ENCODE measurements at places on chromosomes 2 and 18.

DNA sequence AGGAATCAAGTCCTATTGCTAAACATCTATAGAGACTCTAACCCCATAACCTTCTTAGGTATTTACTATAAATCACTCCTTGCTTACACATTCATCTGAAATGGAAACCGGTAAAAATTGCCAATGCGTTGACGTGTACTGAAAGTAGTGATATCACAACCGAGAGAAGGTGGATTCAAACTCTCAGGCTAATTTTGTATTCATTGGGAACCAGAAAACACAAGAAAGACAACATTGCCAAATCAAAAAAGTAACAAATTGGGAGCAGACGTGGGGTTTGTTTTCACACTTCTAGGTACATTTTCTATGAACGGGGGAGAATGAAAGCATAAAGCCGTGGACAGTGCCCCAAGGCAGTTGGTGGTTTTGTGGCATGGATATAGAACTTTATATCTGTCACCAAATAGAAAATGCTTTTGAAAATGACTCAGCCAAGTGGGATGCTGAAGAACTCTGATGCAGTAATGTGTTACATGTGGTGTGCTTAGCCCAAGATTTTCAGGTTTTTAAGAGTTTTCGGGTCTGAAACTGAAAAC is 155.1 kb upstream of the RASGRP3 start:
- no peak for DNase-seq

GRCh38 chr2:113707106-113707505 is 49.3 kb downstream of the SLC35F5 start:
- no peak for DNase-seq

GRCh38 chr2:215218587-215219577 is 80.5 kb upstream of the ABCA12 start:
- no peak for DNase-seq

- no peak for DNase-seq
Measured at GRCh38 chr2:43038034-43038695, 188.2 kb downstream of the ZFP36L2 start.

DNA sequence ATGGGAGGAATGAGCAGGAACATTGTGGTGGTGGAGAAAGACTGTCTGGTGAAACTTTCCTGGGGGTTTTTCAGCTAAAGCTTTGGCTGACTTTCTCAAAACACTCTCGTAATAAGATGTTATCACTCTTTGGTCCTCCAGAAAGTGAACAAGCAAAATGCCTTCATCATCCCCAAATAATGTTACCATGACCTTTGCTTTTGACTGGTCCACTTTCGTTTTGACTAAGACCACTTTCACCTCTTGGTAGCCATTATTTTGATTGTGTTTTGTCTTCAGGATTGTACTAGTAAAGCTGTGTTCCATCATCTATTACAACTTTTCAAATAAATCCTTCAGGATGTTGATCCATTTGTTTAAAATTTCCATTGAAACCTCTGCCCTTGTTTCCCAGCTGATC is 103.2 kb downstream of the AKAIN1 start:
- DNase-seq: no peak

- no peak for DNase-seq
Measured at GRCh38 chr2:165778187-165778556, 15.9 kb downstream of the GALNT3 start.

DNA sequence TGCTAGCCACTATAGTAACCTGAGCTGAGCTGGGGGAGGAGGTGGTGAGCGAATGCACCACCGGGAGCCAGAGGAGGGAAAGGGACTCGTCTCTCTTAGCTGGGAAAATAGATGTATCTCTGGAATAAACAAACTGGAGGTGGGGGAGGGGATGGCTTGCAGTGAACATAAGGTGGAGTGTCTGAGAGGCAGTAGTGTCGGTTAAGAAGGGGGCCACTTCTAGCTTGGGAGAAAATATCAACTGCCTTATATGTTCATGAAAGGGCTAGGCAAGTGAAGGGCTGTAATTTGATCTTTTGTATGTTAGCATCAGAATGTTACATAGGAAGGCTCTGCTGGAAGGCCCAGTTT is 2.2 kb downstream of the SETBP1 start:
- DNase-seq: no peak

DNA sequence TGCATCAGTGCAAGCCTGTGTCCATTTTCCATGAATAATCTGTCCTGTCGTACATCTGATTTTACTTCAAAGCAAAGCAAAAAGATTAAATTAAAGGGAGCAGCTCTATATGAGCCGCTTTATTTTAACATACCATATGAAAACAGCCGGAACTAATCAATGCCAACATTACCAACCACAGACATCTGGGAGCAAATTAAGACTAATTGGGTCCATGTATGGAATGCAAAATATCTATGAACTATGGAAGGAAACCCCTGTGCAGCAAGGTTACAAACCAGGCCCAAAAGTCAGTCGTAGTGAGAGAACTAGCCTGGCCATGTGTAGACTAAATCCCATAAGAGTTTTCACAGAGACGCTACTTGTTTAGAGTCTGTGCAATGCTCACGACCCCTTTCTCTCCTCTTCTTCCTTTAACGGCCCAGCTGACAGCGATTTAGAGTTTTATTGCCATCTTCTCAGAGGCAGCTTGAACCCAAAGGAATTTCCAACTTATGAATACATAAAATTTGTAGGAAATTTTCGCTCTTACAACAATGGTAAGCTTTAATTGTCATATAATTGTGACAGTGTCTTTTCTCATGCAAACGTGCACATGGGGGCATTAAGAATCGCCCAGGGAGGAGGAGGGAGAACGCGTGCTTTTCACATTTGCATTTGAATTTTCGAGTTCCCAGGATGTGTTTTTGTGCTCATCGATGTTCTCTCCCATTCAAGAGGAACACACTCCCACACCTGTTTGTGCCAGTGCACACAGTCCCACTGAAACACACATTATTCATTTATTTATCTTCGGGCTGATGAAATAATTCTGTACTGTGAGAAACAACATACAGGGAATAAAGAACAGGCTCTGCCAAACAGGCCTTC is 52.9 kb upstream of the RPL31 start:
- DNase-seq: no peak

GRCh38 chr2:233816334-233816733 is 38.0 kb downstream of the HJURP start:
- DNase-seq: no peak

GRCh38 chr2:165617741-165618481 is 148.4 kb downstream of the CSRNP3 start:
- DNase-seq: no peak

DNA sequence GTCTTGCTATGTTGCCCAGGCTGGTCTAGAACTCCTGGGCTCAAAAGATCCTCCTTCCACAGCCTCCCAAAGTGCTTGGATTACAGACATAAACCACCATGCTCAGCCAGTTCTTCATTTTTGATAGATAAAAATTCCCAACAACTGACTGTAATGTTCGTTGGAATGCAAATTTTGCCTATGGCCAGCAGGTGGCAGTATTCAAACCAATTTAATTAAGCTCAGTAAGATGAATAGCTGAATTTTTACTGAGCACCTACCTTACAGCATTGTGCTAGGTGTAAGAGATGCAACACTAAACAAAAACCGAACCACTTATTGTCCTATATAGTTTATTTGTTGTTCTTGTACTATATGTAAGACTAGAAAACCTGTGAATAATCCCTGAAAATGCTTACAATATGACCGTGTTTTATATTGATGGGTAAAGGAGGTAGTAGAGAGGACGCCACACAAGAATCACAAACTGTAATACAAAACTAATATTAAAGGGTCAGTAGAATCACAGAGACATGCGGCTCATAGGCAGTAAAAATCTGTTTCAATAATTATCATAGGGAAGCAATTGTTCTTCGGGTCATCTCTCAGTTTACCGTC is 8.2 kb upstream of the TMEM182 start:
- DNase-seq: peak; percentile 67

DNA sequence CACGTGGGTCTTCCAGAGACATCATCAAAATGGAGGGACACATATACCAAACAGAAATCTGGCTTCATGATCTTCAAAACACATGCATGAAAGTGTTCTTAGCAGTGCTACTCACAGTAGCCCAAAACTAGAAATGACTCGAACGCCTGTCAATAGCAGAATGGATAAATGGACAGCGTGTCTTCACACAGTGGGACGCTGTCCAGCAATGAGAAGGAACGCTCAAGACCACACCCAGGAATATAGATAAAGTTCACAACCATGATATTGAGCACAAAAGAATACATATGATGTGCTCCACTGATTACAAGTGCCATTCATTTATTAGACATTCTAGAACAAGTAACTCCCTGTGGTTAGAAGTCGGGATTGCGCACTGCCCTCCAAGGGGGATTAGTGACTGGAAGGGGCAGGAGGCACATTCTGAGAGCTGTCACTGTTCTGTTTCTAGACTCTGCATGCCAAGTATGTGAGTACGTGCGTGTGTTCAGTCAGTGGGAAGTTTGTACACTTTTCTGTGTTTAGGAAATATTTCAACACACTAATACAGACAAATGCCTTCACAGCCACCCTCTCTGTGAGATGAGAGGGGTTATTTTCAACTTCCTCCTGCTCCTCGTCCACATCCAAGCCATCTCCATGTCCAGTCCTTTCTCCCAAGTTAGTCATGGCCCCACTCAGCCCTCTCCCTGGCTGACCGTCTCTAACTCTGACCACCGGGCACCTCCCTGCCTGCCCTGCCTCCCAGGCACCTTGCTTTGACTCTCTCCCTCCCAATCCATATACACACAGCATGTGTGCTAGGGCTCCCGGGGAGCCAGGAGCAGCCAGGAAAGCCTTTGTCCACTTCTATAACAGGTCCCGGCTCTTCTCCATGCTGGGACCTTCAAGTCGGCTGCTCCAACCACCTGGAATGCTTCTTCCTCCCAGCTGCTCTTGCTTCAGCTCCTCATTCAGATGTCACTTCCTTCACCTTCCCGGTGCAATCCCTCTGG is 26.9 kb upstream of the TNS1 start:
- DNase-seq: no peak

- DNase-seq: no peak
Measured at GRCh38 chr2:37201766-37202165, 5.5 kb downstream of the CEBPZOS start.

DNA sequence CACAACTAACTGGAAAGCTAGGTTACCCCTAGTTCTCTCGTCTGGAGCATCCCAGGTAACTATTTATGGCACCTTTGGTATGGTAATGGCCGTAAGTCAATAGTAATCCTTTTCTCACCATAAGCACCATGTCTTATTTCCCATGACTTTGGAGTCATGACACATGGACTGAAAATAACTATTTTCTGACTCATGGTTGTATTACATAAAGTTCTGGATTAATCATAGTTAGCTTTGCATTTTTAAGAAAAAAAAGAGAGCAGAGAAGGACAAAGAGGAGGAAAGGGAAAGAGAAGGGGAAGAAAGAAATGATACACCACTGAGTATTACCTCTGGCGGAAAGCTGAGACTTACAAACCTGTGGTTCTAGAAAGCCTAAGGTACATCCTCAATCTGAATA is 99.3 kb downstream of the BIN1 start:
- DNase-seq: peak; percentile 70

GRCh38 chr2:141692829-141693228 is 438.0 kb downstream of the LRP1B start:
- DNase-seq: no peak

- no peak for DNase-seq
Measured at GRCh38 chr2:22377268-22377667, 1007.7 kb upstream of the KLHL29 start.

DNA sequence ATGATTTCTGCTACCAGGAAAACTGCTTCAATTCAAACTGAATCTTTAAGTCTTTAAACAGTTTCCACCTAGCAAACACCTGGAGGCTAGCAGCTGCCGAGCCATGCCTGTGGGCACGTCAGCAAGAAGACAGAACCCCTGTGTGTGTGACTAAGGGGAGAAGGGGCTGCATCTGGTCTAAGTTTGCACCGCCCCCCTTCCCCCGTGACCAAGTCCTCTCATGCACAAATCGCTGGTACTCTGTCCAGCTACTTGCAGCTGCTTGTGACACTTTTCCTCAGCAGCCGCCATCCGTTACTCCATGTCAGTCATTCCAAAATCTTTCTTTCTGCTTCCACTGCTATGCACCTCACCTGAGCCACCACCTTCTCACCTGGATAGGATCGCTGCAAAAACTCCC is 355.0 kb downstream of the SS18 start:
- DNase-seq: no peak

- no peak for DNase-seq
Measured at GRCh38 chr2:128477026-128477820, 158.6 kb upstream of the HS6ST1 start.

- DNase-seq: no peak
Measured at GRCh38 chr2:49767316-49767715, 613.0 kb upstream of the FSHR start.

GRCh38 chr18:49021076-49021432 is 70.3 kb upstream of the SMAD7 start:
- no peak for DNase-seq

- DNase-seq: no peak
Measured at GRCh38 chr2:216701544-216701943, 6.2 kb upstream of the IGFBP5 start.

DNA sequence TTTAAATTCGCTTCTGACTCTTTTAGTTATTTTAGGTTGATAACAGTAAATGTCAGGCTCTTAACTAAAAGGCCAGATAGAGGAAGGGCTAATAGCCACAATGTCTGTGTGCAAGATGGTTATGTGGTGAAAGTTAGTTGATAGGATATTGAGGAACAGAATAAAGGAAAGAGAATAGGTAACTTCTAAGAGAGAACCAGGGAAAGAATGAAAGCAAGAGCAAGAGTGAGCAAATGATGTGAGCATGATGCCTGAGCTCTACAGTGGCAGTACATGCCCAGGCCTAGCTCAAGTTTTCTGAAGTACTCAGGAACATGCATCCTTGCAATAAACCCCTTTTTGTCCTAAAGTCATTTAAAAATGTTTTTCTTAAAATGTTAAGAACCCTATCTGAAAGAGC is 12.5 kb upstream of the TFPI start:
- DNase-seq: no peak

DNA sequence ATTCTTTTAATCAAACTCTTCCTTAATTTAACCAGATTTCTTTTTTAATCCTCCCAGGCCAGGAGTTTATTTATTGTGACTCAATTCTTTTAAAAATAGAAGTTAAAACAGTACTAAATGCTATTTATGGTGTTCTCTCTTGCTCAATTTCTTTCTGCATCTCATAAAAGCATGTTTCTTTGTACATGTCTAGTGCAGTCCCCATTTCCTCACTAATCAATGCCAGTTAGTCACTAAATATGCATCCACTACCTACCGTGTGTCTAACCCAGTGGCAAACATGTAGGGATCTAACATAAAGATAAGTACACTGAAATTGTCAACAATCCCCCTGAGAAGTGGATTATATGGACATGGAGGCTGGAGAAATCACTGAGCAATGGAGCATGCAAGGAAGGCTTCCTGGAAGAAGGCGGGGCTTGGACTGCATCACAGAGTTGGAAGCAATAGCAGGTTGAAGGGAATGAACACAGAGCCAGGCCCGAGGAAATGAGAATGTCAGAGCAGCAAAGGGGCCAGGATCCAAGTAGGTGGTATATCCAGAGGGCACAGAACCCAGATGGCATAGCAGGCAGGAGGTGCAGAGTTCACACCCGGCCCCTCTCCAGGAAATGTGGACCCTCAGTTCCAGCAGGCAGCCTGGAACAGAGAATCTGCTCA is 105.3 kb upstream of the FOSL2 start:
- DNase-seq: no peak

DNA sequence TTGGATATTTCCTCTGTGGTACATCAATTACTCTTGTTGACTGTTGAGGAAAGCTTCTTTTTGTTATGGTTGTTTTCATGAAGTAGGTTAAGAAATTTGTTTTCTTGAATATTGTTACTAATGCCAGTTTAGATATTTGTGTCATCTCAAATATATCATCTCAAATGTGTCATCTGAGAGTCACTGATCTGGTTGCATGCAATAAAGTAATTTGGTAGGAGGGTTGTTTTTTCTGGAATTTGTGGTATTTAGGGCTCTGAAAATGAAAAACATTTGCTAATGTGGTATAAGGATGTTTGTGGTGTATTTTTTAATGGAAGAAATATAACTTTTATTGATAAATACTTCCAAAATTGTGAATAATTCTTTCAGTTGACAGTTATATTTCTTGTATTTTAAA is 117.7 kb downstream of the GREB1L start:
- no peak for DNase-seq

All from suppressor macrophage treated with lipopolysaccharide for 1 hour (primary cell).